Cortex of kidney (tissue), 1 donor: ENCODE measurements at places on chromosomes 6 and 20.

GRCh38 chr6:18100296-18100695 lies 22.2 kb downstream of the NHLRC1 start:
- no peak for DNase-seq

GRCh38 chr20:7214081-7214740 lies 446.7 kb downstream of the BMP2 start:
- DNase-seq, result no peak

- DNase-seq, result no peak
Observed at GRCh38 chr6:52566201-52566600, 10.7 kb downstream of the TRAM2 start.

GRCh38 chr6:53702316-53702715 lies 36.8 kb upstream of the KLHL31 start:
- DNase-seq, result no peak

GRCh38 chr6:33983721-33984465 lies 162.0 kb downstream of the GRM4 start:
- DNase-seq, result no peak

- DNase-seq, result no peak
Observed at GRCh38 chr6:112482373-112482772, 135.2 kb downstream of the RFPL4B start.

DNA sequence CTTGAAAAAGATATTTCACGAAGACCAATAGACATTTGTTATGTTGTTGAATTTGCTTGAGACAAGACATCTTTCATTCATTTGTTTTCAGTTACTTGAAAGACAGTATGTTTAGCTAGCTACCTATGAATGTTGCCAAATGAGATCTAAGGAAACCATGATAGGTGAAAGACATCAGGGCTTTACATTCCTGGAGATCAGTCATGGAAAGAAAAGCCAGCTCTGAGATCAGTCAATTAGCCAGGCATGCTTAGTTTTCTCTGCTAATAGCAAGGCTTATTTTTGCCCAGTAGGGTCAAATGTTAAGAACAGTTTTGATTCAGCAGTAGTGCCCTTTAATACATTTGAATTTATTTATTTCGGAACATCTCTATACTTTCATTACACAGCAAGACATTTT lies 116.5 kb upstream of the EDN1 start:
- no peak for DNase-seq

DNA sequence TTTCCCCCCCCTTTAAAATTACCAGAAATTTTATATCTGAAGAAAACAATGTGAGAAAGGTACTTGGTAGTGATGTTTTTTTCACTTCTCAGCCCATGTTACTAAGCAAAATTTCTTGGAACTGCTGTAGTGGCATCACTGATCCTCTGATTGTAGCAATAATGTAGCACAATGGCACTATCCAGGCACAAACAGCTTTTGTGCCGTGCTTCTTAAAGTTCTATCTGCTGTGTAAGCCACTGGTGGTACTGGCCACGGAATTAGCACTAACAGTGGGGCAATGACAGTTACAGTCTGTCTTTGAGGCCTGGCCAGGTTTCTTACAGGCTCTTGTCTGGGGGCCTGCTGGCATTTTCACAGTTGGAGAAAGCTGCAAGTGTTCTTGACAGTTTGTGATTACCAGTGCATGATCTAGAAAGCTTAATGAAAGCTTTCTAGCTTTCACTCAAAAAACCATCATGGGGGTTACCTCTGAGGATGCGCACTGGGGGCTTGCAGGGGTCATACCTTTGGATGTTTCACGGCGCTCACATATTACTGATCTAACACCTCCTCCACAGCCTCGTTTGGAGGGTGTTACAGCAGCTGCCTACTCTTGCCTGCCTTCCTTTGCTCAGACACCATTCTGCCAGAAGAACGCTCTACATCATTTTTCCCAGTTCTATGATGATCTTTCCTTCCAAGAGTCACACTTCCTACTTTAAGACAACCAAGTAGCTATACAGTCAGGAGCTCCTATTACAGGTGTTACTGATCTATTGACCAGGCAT lies 58.4 kb upstream of the ARMH2 start:
- DNase-seq, result no peak

DNA sequence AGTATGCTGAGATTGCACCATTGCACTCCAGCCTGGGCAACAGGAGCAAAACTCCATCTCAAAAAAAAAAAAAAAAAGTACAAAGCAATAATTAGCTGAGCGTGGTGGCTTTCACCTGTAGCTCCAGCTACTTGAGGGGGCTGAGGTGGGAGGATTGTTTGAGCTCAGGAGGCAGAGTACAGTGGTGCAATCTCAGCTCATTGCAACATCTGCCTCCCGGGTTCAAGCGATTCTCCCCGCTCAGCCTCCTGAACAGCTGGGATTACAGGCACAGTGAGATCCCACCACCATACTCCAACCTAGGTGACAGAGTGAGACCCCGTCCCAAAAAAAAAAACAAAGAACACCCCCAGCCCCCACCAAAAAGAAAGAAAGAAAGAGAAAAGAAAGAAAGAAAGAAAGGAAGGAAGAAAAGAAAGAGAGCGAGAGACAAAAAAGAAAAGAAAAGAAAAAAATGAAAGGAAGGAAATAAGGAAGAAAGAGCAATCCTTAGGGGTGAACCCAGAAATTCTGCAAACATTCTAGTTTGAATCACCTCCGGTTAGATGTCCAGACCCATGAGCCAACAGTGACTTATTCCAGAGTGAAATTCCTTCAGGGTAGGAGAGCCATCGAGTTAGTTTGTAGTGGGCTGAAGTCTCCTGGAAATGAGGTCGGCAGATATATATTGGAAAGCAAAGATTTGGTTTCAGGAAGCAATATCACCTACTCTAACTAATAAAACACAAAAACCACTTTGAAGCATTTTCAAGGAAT lies 3.2 kb upstream of the RIPOR3 start:
- DNase-seq, result no peak
